NB4 (cell line): ENCODE measurements at places on chromosomes 1 and 21.

DNA sequence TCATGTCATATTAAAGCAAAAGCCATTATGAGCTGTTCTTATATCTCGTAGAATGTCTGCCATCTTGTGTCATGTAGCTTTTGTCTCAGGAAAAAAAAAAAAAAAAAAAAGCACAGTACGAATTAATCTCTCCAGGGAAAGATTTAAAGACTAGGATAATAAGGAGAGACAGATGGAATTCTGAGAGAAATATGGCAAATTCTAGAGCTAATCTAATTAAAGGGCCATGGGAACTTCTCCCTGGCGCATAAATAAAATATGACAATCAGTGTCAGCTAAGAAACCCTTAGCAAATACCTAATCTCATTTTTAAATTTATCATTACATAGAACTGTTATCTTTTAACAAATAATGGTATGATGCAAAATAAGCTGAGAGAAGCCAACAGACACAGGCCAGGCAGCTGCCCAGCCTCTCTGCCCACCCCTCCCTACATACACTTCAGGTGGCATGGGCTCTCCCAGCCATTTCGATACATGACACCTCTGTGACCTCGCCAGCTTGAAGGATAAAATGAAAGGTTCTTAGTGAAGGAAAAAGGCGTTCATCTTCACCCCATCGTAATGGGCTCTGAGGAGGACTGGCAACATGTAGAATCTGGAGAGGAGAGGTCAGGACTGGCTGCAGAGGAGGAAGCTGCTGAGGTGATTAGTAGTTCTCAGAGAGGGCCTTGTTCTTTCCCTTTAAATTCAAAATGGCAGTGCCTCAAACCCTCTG lies 39.8 kb downstream of the DISC1 start:
- DNase-seq = no peak

DNA sequence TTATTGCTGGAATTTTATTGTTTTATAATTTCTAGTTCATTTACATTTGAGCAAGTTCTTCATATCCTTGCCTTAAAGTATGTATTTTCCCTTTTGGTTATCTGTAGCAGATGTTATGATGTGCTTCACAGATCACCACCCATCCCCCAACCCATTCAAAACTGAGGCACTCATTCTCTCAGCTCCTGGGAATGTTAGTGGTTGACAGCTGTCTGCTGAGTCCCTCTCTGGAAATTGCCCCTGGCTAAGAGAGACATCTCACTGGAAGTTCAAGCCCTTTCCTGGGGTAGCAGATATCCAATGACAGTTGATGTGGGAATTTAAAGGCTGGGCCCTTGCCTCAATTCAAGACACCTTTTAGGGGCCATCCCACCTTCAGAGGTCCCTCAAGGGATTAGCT lies 4.3 kb upstream of the DPYD start:
- no peak for DNase-seq

DNA sequence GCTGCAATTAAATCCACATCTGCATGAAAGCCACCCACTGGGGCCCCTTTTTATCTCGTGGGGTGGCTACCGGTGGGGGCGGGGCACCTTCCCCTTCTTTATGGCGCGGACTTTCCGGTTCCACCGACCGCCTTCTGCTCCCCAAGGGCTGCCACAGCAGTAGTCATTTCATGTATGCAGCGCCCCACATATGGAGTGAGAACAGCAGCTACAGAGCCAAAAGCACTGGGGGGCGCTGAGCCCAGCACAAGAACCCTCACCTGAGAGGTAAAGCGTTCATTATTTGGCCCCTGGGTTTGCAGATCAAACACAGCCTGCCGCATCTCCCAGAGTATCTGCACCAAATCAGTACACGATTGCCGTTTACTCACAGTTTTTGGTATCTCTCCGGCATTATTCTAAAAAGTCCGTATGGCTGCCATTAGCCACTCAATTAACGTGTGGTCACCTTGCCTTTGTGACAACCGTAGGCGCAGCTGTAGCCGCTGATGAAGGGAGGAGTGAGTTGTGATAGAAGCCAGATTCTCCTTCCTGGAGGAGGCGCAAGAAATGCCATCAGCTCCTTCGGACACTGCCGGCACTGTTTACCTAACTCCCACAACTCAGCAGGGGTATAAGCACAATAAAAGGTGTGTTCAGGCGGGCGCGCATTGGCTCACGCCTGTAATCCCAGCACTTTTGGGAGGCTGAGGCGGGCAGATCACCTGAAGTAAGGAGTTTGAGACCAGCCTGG lies 30.4 kb upstream of the CR2 start:
- no peak for DNase-seq

- no peak for DNase-seq
Measured at GRCh38 chr1:211704543-211704942, 29.1 kb upstream of the NEK2 start.

- DNase-seq = no peak
Measured at GRCh38 chr1:186974774-186975181, 146.0 kb downstream of the PLA2G4A start.

GRCh38 chr1:44433209-44433608 lies 28.2 kb downstream of the RNF220 start:
- no peak for DNase-seq

GRCh38 chr1:202280595-202280994 lies 61.1 kb downstream of the UBE2T start:
- no peak for DNase-seq

GRCh38 chr1:180581635-180582039 lies 22.9 kb downstream of the OVAAL start:
- peak; percentile 44 for DNase-seq

DNA sequence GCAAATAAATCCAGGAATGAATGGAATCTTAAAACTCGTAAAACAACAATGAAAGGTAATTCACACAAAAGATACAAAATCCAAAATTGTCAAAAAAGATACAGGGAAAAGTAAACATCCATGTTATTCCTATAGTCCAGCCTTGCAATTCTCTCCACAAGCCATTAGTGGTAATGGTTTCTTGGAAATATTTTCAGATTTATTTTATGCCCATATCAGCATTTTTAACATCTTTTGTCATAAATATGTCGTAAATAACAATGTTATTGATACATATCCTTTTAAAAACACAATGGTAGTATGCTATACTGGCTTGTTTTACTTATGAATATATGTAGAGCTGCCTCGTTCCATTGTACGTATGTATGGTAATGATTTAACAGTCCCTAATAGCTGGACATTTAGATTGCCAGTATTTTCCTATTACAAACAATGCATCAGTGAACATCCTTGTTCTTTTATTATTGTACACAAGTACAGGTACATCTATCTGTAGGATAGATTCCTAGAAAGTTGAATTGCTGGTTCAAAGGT lies 30.6 kb downstream of the DNTTIP2 start:
- no peak for DNase-seq

GRCh38 chr1:108678706-108679105 lies 13.4 kb upstream of the PRPF38B start:
- no peak for DNase-seq

GRCh38 chr1:15028102-15028501 lies 125.4 kb upstream of the TMEM51 start:
- DNase-seq = no peak

DNA sequence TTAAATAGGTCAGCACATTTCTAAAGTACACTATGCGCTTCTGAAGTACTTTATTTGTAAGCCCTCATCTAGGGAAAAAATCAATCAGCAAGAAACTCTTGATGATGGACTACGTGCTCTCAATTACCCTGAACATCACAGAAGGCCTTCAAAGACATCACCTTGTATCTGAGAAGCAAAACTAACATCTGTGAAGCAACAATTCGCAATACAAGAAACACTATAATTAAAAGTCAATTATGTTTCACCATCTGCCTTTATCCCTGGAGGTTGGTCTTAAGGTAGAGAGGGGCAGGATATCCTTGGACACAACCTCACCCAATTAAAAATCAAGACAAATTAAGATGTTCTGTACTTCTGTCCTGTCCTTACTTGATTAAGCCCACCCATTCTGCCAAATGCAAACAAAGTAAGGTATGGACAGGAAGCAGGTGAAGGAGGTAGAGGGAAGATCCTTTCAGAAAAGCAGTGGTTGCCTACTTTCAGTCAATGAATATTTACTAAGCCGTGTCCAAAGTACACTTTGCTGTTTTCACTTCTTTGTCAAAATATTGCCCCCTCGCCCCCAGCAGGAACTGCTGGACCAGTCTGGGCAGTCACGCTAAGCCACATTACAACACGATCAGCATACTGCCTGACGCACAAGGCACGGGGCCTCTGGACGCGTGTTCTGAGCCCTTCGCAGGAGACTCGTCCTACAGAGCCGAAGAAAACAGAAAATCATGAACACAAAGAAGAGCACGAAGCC lies 887 bp downstream of the SLC19A2 start:
- peak; percentile 66 for DNase-seq

GRCh38 chr1:199046618-199047017 lies 407.8 kb downstream of the PTPRC start:
- peak; percentile 64 for DNase-seq

- DNase-seq = peak; percentile 13
Measured at GRCh38 chr1:185733818-185734735, at the start of gene HMCN1. TSS of gene HMCN1 (plus strand) at chr1:185734391. CDS start at chr1:185734780, 389 bp downstream.

DNA sequence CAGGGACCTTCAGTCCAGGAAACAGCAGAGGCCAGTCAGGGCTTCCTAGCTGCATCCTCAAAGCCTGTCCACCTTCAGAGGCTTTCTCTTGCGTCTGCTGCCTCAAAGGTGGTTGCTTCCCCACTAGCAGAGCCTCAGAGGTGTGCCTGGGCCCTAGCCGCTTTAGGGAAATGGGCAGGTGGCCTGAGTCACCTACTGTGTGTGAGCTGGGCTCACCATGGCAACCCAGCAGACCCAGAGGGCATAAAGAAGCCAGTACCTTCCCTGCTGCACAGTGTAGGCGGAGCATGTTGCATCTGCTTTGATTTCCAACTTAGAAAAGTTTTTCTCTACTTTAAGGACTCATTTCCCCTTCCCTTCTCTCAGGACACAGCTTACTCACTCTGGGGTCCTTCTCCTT lies 12.5 kb downstream of the SLC9A1 start:
- DNase-seq = no peak

DNA sequence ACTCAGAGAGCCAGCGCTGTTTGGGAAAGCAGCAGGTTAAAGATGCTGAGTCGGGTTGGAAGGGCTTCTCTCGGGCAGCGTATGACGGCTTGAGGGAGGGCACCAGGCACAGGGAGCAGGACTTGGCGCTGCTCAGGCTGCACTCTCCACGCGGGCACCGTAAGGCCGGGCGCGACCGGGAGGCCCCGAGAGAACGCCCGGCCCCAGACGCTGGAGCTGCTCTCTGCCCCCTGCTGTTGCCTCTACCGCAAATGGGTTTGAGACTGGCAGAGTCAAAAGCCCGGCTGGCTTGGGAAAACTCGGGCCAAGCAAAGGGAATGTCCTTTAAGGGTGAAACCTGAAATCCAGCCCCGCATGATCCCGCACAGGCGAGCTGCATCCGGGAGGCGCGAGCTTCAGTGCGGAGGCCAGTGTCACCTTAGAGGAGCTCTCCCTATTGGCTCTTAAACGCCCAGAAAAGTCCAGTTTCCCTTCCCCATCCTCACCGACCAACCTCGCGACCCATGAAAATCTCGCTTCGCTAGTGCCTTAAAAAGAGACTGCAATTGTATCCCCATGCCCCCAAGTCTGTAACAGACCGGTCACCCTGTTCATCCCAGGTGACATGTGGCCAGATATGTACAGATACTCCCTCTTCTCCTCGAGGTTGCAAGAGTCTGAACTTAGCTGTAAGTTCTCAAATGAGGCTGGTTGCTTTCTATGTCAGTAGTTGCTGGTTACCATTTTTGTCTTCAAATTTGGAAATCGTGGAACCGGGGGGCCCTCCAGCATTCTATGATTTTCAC lies 1.1 kb downstream of the PRRX1 start:
- no peak for DNase-seq

GRCh38 chr1:199804526-199804925 lies 223.0 kb upstream of the NR5A2 start:
- DNase-seq = no peak

GRCh38 chr1:155507945-155508344 lies 54.7 kb downstream of the ASH1L start:
- DNase-seq = no peak

- no peak for DNase-seq
Measured at GRCh38 chr1:115059316-115059715, 29.7 kb downstream of the TSHB start.

GRCh38 chr1:67415041-67415440 lies 15.2 kb downstream of the SERBP1 start:
- no peak for DNase-seq

DNA sequence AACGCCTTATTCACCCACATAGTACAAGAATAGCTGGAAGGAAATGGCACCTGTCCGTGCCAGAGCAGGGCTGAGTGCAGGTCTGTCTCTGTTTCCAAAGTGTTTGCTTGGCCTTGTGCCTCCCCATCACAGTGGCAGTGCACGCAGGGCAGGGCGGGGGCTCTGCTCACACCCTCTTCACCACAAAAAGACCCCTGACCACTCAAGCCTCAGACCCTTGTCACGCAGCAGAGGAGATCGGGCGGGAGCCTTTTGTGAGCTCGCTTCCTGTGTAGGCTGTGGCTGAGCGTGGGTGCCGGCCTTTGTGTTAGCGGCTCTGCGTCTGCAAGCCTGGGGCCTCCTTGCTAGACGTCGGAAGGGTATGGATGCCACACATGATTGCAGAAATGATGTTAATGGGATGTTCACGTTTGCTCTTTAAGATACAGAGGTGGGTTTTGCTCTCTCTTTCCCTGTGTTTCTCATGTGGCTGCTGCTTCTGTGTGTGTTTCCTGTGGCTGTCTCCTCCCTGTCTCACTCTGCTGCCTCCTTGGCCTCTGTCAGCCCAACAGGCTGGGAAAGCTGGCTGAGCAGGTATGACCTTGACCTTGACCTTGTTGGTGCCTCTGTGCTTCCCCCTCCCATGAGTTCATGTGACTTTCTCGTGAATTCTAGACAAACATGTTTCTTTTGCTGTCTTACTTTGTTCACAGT lies 45.4 kb downstream of the S100B start:
- no peak for DNase-seq

DNA sequence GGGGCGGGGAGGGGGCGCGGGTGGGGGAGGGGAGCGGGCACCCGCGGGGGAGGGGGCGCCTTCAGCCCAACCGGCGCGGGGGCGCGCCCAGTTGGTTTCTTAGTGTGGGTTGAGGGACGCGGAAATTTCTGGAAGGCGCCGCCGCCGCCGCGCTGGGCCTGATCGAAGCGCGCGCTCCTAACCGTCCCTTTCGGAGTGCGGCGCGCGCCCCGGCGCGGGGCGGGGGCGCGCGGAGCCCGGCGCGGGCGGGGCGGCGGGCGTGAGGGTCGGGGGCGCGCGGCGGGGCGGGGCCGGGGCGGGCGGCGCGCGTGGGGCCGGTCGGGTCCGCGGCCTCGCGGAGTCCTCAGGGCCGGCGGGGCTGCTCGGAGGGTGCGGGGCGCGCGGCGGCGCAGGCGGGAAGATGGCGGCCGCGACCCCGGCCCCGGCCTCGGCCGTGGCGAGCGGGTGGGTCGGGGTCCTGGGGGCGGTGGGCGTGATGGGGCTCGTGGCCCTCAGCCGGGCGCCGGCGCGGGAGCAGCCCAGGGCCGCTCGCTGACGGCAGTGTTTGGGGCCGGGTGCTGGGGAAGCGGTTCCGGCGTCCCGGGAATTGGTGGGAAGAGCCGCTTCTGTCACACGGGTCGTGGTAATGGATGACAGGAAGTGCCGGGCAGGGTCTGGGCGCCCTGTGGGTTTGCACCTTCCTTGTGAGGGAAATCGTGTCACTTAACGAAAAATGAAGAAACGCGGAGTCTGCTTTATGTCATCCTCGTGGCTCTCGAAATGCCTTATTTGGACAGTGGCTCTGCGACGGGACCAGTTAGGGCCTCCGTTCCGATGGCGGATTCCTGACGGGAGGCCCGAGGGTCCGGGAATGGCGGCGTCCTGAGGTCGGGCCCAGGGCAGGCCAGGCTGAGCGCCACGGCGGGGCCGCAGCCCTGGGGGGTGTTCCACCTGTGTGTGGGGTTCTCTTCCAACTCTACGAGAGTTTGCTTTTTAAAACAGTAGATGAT lies 764 bp downstream of the PKNOX1 start:
- DNase-seq = peak; percentile 75

GRCh38 chr1:26112407-26112775 lies 767 bp downstream of the PDIK1L start:
- DNase-seq = peak; percentile 56
